Lung microvascular endothelial cell (primary cell): ENCODE measurements at places on chromosomes 5 and 9.

DNA sequence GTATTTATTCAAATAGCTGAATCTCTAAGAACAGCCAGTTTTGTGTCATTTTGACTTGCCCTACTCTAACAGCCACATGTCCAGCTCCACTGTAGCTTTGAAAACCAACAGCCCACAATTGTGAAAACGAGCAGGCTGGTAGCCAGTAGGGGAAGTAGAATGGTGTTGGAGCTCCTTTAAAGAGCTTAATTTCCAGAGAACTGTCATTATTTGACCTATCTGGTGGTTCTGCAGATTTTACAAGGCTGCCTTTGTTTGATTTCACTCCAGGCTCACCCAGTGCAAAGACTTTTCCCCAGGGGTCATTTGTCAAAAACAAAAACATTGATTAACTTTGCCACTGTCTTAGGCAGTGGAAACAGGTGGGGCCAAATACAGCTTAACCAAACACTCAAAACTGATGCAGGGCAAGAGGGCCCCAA, 3.2 kb upstream of the PJA2 start:
- no peak for DNase-seq

- no peak for DNase-seq
Measured at GRCh38 chr5:116058346-116058936, 26.2 kb downstream of the ARL14EPL start.

- no peak for DNase-seq
Measured at GRCh38 chr5:23318960-23319359, 188.4 kb upstream of the PRDM9 start.

DNA sequence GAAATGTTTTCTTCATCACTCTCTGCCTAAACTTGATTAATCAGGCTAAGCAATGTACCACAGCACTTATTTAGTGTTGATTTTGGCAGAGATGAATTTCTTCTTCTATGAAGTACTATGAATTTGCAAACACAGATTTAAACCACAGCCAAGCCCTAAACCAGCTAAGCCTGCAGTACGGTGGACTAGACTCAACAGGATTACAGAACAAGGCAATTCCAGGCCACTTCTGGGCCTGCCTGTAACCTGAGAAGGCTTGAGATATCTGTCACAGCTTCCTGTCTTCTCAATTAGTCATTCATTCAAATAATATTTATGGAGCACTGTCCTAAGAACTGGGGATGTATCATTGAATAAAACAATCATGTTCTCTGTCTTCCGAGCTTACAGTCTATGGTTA, 32.4 kb upstream of the CAST start:
- DNase-seq, result peak; percentile 74

DNA sequence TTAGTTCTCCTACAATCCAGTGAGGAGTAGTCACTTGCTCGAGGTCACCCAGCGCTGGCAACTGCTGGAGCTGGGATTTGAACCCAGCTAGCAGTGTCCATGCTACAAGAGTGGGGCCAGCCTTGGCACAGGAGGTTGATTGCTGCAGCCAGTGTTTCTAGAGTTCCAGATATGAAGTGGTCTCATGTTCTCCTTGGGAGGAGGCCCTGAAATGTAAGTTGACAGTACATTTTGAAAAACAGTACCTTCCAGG, 802 bp downstream of the CCDC107 start:
- DNase-seq, result peak; percentile 59

GRCh38 chr9:1941989-1942388, 73.2 kb upstream of the SMARCA2 start:
- DNase-seq, result peak; percentile 6

GRCh38 chr5:39177631-39177964, 41.8 kb downstream of the FYB1 start:
- no peak for DNase-seq

GRCh38 chr9:116156621-116157314, 3.2 kb downstream of the PAPPA start:
- peak; percentile 63 for DNase-seq

DNA sequence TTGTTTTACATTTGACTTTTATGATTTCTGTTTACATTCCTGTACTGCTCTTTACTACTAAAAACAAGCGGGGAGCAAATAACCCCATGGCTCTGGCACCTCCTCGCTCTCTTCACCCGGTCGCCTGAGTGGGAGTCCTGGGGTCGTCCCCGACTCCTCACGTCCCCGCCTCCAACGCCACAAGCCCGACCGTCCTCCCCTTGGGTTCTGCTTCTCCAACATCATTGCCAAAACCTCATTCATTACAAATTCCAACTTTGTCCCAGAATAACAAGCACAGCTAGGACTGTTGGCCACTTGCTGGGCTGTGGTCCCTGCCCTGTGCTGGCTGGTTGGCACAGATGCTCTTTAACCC, 35.1 kb downstream of the MRPL36 start:
- no peak for DNase-seq
